Activated CD4-positive, alpha-beta memory T cell treated with anti-CD3 and anti-CD28 coated beads for 36 hours (primary cell): ENCODE measurements at places on chromosomes 1 and 21. TPM values are rescaled to one million over a fixed set of nuclear protein-coding genes. Genes with fewer than 3 reads are reported as not detected.

The KRTAP11-1 gene
- not detected for total RNA-seq

The IL24 gene
- 10.0 TPM for total RNA-seq

The MARK1 gene
- total RNA-seq: not detected

The TPTE gene
- total RNA-seq: not detected

The MIXL1 gene
- total RNA-seq: not detected

The MYOC gene
- not detected for total RNA-seq

The NEK2 gene
- total RNA-seq: 45.9 TPM
